ENCODE measurements at places on chromosomes 1 and 21.

- no peak for DNase-seq
These were observed 53.8 kb upstream of the RGS1 start for GRCh38 chr1:192521734-192522133.

GRCh38 chr1:208280681-208281450, 36.7 kb upstream of the PLXNA2 start:
- DNase-seq: no peak

DNA sequence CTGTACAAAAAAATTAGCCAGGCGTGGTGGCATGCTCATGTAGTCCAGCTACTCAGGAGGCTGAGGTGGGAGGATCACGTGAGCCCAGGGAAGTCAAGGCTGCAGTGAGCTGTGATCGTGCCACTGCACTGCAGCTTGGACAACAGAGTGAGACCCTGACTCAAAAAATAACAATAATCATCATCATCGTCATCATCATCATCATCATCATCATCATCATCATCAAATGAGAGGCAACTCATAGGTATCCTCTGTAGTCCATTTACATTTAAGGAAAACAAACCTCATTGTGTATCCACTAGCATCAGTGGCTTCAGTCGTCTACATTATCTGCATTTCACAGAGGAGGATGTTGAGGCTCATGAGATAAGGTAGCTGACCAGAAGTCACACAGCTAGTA, 68.8 kb upstream of the SELENON start:
- no peak for DNase-seq

DNA sequence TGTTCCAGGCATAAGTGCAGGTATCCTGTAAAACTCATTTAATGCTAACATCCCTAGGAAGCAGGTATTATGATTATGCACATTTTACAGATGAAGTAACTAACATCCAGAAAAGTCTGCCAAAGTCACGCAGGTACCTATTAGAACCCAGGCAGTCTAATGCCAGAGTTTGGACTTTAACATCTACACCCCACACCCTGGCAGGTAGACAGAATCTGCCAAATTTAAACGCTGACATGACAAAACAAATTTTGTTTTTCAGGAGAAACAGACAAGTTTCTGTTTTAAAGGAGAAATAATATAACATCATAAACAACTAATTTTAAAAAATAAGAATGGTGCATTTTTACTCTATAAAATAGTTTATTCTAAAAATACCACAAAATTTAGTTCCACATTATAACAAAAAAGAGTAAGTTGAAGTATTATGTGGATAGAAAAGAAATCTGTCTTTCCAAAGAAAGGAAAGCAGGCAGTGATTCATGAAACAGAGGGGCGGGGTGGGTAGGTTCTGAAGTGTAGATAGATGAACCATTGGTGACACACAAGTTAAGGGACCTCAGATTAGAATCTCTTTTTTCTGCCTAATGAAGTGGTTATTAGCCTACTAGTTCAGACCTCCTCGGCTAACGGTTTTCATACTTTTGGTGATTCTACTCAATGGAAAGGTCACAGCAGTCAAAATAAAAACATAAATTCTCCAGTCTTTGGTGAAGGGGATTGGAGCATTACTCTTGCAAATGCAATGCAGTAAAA, 1.7 kb downstream of the ASPM start:
- DNase-seq: peak; percentile 14

- peak; percentile 60 for DNase-seq
These were observed 40.7 kb upstream of the SCMH1 start for GRCh38 chr1:41282679-41283317.

- no peak for DNase-seq
These were observed 544.7 kb downstream of the NPHP4 start for GRCh38 chr1:5447503-5447960.

DNA sequence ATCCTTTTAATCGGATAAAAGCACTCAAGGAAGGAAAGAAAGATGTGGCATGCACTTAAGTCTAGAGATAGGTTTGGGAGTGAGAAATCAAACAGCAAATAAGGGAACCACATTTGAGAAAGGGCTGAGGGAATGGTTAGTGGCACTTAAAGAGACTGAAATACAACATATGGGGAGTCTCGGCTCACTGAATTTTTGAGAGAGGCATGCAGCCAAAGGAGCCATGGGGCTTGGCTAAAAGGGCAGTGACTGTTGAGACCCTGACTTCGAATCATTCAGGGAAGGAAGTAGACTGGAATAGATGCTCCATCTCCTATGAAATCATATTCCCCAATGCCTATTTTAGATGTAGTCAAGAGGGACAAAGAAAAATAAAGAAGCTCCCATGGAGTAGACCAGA, 58.3 kb upstream of the HAO2 start:
- no peak for DNase-seq

GRCh38 chr1:117826119-117826518, 103.3 kb downstream of the GDAP2 start:
- no peak for DNase-seq

GRCh38 chr1:175273376-175274031, 80.9 kb upstream of the KIAA0040 start:
- no peak for DNase-seq

GRCh38 chr21:18007121-18007520, 188.0 kb upstream of the C21orf91 start:
- DNase-seq: no peak

DNA sequence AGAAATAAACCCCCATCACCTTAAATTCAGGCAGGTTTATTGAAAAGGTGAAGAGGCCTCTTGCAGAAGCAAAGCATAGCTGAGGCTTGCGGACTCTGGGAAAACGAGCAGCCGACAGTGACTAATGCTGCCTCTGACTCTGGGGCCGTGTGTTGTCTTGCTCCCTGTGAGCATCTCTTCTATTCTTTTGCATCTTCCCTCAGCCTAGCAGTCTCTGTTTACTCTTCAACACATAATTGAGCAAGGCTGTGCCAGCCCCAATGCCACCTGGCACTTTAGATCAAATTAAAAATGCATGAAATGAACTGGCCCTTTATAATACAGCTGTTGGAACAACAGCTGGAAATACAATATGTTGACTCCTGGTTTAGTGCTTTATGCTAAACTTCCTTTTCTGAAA, 18.4 kb upstream of the REG4 start:
- DNase-seq: no peak

DNA sequence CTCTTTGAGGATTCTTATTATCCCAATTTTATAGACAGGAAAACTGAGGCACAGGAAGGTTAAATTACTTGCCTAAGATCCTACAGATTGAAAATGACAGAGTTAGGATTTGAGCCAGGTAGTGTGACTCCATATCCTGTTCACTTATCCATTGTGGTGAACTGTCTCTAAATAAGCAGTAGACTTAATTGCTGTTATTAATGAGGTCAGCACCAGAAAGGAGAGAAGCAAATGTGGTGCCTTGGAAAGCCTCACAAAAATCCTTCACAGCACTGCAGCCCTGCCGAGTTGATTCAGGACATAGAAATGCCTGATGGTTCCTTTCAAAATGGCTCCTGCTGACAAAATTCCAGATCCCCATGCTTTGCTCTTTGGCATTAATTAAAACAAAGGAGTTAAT, 193.3 kb upstream of the BEND5 start:
- DNase-seq: peak; percentile 36

GRCh38 chr1:207059881-207060280, 6.8 kb downstream of the PFKFB2 start:
- DNase-seq: no peak

GRCh38 chr1:145985502-145986439, 10.6 kb downstream of the TXNIP start:
- peak; percentile 64 for DNase-seq

DNA sequence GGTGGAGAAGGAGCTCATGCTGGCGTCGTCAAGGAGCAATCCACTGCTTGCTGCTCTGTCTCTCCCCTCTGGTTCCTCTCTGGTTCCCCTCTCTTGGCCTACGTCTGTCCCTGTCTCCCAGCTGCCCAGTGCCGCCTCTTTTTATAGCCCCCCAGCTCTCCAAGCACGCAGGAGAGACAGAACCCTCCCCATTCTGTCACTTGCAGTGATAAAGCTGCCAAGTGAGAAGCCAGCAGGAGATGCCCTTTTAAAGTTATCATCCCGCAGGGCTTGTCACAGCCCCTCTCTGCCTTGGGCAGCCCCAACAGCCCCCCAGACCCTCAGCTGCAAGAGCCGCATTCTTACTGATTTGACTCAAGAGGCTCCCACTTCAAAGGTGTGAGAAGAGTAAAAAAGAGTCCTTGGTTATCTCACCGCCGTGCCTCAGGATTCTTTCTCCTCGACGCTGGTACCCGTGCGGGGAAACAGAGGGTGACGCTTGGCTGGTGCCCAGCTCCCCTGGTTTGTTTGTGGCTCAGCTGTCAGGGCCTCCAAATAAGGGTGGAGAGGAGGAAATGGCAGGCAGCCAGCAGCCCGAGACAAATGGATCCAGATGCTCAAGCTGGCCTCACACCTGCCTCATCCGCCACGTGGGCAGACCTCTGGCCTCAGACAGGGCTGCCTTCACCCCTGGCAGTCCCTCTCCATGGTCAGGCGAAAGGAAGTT, at the start of gene NPPA:
TSS of gene NPPA (minus strand) at position 117 of the 706 bp plus-strand sequence. CDS start at position 18, 99 bp downstream.
- DNase-seq: peak; percentile 31

DNA sequence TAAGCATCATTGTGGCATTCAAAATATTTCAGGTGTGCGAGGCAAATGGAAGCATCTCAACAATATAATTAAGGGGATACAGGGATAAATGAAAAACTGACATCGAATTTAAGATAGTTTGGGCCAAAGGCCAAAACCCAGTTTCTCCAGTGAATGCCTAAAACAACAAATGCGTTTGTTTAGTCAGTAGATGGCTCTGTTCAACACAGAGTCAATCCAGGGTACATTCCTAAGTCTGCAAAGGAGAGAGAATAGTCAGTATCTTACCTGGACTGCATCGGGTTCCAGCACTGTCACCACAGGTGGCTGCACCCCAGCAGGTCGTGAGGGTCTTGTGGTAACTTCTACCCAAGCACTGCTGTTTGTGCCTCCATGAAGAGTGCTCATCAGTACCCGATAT, 321.1 kb downstream of the KCTD3 start:
- no peak for DNase-seq

- DNase-seq: no peak
These were observed at the start of gene CRABP2 for GRCh38 chr1:156705321-156705917. Gene CRABP2, minus strand, starts transcription at chr1:156705583. Its CDS starts 137 bp downstream, at chr1:156705446.

GRCh38 chr1:52554267-52554640, 1.4 kb upstream of the TUT4 start:
- no peak for DNase-seq

DNA sequence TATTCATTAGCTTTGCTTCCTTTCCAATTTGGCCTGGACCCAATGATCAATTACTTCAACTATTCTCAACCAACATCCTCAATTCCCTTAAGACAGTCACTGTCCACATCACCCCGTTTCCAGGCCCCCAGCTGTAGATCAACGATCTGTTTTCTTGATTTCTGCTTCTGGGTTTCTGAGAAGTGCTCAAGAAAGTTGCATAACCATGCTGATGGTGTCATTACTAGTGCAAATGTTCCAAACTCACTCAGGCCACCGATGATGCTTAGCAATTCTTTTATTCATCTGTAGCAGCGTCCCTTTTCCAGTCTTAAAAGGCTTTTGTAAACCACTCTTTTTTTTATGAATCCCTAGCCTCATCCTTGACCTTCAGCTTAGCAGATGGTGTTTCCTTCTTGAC, 155.8 kb upstream of the PTGFR start:
- peak; percentile 10 for DNase-seq

GRCh38 chr21:15300131-15300530, 235.3 kb upstream of the NRIP1 start:
- no peak for DNase-seq

GRCh38 chr1:217389895-217390294, 241.0 kb downstream of the GPATCH2 start:
- no peak for DNase-seq

DNA sequence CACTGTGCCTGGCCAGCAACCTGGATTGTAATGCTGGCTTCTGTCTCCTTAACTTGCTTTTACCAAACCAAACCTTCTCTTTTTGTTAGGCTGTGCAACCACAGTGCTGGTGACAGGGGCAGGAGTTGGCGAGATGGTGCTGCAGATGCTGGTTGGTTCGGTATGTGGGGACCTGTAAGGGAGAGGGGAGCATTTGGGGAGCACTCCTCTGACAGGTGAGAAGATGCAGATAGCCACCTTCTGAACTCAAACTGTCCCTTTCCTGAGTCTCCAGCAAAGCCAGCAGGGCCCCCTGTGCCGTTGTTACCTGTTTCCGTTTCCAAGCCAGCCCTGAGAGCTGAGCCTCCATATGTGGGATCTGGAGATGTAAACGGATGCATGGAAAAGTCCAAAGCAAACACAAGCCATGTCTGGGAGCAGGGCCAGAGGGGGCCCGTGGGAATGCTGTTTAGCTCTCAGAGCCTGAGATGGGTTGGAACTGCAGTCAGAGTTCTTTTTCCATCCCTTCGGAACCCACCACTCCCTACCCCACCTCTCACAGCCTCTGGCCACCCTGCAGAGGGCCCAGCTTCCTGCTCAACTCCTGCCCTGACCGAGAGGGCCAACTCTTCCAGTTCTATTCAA, 34.0 kb downstream of the ELK4 start:
- DNase-seq: no peak

DNA sequence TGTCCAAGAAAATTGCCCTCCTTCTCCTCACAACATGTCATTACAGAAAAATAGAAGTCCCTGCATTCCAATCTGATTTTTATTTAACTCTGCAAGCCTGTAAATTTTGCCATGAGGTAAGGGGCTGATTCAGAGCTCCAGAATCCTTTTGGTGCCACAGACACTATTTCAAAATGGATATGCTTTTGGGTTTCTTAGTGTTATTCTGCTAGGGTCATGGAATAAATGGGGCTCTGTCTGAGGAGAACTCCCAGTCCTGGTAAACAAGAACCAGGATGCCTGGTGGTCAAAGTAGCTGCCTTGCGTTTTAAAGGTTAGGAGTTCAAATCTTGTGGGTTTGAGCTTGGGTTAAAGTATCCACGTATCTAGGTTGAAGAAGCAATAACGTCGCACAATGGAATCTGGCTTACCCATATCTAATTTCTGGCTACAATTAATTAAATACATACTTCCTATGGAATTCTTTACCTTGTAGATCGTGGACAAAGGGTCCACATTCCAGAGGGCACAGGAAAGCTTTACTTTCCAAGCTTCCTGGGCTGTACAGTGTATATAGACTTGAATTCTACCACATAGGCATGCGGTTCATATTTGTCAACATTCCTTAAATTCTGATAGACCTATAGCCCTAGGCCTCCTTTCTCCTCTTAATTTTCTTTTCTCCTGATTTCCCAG, 98.0 kb upstream of the CDC42BPA start:
- DNase-seq: peak; percentile 40

DNA sequence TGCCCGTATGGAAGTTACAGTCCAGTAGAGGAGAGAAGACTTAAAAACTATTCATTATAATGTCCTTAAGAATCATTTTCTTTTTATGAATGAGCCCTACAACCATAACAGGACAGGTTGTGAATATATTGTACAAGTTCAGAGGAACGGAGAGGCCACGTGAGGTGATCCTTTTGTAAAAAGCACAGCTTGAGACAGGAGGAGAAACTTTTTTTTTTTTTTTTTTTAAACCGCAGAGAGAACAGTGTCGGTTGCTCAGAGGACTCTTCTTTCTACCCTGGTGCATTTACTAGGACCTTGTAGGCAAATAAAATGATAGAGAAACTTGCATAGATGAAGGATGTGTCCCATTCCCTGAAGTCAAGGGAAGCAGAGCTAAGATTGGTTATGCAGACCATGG, 32.1 kb downstream of the DYRK1A start:
- DNase-seq: no peak
